ENCODE measurements at places on chromosomes 16 and 17.
A peak's percentile ranks its signal among the peaks of the same experiment; 100 is the strongest.

- H3K27me3 ChIP-seq = no peaks in the 10 kb centered on the region
- H3K27ac ChIP-seq = peak overlapping the region; percentile 47
Observed at GRCh38 chr17:1362964-1363363, 37.1 kb downstream of the YWHAE start.

DNA sequence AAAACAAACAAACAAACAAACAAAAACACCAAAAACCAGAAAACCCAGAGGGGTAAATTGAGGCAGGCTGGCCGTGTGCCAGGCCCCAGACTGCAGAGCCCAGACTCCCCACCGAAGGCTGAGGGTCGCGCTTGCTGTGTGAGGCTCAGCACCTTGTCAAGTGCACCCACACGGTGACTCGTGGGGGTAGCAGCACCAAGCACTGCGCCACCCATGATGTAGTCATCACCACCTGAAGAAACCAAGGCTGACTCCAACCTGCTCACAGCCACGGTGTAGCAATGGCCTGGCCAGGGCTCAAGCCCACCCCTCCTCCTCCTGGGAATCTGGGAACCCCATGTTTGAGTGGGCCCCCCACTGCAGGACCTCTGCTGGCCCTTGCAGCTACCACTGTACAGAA lies 11.9 kb downstream of the MCRIP1 start:
- peaks cover 3% of the 10 kb centered on the region for H3K4me1 ChIP-seq
- peaks cover 11% of the 10 kb centered on the region for H3K27me3 ChIP-seq
- no peaks in the 10 kb centered on the region for H3K36me3 ChIP-seq
- H3K4me3 ChIP-seq = no peak overlapping the region
- DNase-seq = no peak
- H3K27ac ChIP-seq = no peak overlapping the region

- no peaks in the 10 kb centered on the region for H3K27me3 ChIP-seq
- H3K4me1 ChIP-seq = no peaks in the 10 kb centered on the region
- H3K27ac ChIP-seq = no peak overlapping the region
- H3K36me3 ChIP-seq = no peaks in the 10 kb centered on the region
- no peak for DNase-seq
- H3K4me3 ChIP-seq = no peak overlapping the region
Observed at GRCh38 chr16:73023320-73023719, 24.6 kb downstream of the ZFHX3 start.

DNA sequence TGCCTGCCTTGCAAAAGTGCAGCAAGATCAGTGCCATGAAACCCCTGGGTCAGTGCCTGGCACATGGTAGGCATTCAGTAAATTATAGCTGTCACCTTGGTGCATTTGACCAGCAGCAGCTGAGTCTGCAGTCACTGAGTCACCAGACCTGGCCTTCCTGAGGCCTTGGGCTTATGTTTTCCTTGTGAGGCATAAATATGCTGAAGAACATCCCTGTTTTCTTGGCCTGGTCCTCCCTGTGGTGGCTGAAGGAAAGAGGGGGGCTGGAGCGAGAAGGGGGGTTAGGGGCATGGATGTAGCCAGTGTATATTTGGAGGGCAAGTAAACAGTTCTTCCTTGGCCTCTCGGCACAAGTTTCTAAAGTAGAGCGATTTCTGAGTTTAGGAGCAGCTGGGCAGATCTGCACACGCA lies 26.5 kb downstream of the EPN2 start:
- no peak overlapping the region for H3K27ac ChIP-seq
- DNase-seq = no peak
- H3K4me1 ChIP-seq = peaks cover 9% of the 10 kb centered on the region
- peaks cover 22% of the 10 kb centered on the region for H3K27me3 ChIP-seq

GRCh38 chr17:67639555-67639954 lies 78.2 kb upstream of the NOL11 start:
- H3K4me1 ChIP-seq = no peaks in the 10 kb centered on the region
- no peak for DNase-seq
- H3K27ac ChIP-seq = no peak overlapping the region

DNA sequence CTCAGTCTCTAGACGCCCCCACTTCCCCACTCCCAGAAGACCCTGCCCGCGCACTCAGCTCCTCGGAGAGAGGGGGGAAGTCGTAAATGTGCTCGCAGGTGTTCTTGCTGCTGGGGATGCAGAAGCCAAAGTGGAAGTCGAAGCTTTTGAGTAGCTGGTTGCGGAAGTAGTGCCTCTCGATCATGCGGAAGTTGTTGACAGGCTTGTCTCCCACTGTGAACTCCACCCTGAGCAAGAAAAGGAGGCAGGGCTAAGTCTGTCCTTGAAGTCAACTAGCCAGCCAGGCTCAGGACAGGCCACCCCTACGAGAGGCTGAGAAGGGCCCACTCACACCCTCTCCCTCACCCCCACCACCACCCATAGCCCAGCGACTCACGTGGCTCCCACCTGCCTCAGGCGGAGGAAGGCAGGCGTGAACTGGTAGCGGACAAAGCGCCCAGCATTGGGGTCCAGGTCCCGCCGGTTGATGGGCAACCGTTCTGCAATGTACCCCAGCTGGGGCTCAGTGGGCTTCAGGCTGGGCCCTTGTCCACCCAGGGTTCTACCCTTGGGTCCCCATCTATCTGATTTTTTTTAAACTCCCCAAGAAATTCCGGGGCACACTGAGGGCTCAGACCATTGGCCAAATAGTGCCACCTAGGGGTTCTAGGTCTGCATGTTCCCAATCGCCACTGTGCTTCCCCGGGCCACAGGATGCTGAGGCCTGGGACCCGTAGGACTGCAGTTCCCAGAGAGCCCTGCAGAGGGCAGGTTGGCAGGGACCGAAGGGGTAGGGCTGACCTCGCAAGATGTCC lies 4.6 kb downstream of the UNC119 start:
- peak; percentile 59 for DNase-seq
- peaks cover 42% of the 10 kb centered on the region for H3K4me1 ChIP-seq
- peak overlapping the region; percentile 27 for H3K4me3 ChIP-seq
- no peaks in the 10 kb centered on the region for H3K27me3 ChIP-seq

GRCh38 chr16:2472885-2473445 lies 1.9 kb downstream of the NTN3 start:
- H3K27me3 ChIP-seq = peaks cover 24% of the 10 kb centered on the region
- no peak for DNase-seq
- peaks cover 18% of the 10 kb centered on the region for H3K4me1 ChIP-seq
- H3K27ac ChIP-seq = no peak overlapping the region

- no peak overlapping the region for H3K27ac ChIP-seq
- peaks cover 6% of the 10 kb centered on the region for H3K4me1 ChIP-seq
- no peak for DNase-seq
- H3K4me3 ChIP-seq = no peak overlapping the region
- no peaks in the 10 kb centered on the region for H3K27me3 ChIP-seq
- peaks cover 28% of the 10 kb centered on the region for H3K36me3 ChIP-seq
Observed at GRCh38 chr16:17431968-17432625, 38.7 kb downstream of the XYLT1 start.

DNA sequence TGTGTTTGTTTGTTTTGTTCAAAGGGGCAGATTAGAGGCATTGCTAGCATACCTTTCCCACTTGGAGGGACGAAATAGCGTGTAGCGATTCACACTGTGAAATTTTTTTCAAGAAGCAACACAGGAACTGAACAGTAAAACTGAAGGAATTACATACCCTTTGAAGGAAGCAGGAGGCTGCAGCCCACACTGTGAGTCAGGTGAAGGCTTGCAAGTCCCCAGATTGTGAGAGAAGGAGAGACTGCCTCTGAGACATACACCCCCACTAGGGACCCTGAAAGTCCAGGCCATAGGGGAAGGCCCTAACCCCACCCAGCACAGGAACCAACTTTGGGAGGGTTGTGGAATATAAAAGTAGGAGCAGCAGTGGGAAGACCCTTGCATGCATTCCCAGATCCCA lies 69.6 kb upstream of the HS3ST3A1 start:
- no peaks in the 10 kb centered on the region for H3K4me1 ChIP-seq
- H3K36me3 ChIP-seq = no peaks in the 10 kb centered on the region
- no peak overlapping the region for H3K27ac ChIP-seq
- no peaks in the 10 kb centered on the region for H3K27me3 ChIP-seq
- no peak overlapping the region for H3K4me3 ChIP-seq

- H3K4me1 ChIP-seq = no peaks in the 10 kb centered on the region
- H3K36me3 ChIP-seq = no peaks in the 10 kb centered on the region
- DNase-seq = no peak
- no peaks in the 10 kb centered on the region for H3K27me3 ChIP-seq
- H3K27ac ChIP-seq = no peak overlapping the region
Observed at GRCh38 chr16:54817940-54818574, 112.6 kb upstream of the IRX5 start.

DNA sequence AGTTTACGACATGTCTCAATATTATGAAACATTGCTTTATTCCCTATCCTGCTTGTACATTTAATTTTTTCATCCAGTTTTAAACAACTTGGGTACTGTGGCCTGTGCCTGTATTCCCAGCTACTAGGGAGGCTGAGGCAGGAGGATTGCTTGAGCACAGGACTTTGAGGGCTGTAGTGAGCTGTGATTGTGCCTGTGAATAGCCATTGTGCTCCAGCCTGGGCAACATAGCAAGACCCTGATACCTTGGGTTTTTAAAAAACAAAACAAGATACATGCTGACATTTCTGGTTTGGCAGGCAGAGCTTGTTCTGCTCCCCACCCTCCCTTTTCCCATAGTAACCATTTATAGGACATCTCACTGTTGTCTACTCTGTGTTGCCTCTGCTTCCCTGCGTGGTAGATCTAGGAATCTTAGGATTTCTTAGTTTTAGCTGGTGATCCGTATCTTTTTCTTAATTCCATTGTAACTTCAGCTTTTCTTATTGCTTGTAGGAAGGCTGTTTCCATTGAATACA lies 35.6 kb downstream of the TENT4B start:
- H3K27ac ChIP-seq = no peak overlapping the region
- H3K27me3 ChIP-seq = no peaks in the 10 kb centered on the region
- peaks cover 7% of the 10 kb centered on the region for H3K4me1 ChIP-seq

DNA sequence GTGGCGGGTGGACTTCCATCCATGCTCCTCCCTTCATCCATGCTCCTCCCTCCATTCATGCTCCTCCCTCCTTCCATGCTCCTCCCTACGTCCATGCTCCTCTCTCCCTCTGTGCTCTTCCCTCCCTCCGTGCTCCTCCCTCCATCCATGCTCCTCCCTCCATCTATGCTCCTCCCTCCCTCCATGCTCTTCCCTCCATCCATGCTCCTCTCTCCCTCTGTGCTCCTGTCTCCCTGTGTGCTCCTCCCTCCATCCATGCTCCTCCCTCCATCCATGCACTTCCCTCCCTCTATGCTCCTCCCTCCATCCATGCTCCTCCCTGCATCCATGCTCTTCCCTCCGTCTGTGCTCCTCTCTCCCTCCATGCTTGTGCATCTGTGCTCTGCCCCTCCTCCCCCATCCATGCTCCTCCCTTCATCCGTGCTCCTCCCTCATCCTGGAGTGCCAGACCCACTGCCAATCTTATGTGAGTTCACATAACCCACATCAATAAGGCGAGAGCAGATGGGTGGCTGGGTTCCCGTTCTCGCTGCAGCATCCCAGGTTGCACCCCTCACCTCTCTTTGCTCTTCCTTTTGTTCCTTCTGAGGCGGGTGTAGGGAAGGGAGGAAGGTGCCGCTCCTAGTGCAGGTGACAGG lies 22.8 kb downstream of the KSR1 start:
- H3K27ac ChIP-seq = peak overlapping the region; percentile 1
- H3K4me1 ChIP-seq = peaks cover 72% of the 10 kb centered on the region
- no peaks in the 10 kb centered on the region for H3K27me3 ChIP-seq

DNA sequence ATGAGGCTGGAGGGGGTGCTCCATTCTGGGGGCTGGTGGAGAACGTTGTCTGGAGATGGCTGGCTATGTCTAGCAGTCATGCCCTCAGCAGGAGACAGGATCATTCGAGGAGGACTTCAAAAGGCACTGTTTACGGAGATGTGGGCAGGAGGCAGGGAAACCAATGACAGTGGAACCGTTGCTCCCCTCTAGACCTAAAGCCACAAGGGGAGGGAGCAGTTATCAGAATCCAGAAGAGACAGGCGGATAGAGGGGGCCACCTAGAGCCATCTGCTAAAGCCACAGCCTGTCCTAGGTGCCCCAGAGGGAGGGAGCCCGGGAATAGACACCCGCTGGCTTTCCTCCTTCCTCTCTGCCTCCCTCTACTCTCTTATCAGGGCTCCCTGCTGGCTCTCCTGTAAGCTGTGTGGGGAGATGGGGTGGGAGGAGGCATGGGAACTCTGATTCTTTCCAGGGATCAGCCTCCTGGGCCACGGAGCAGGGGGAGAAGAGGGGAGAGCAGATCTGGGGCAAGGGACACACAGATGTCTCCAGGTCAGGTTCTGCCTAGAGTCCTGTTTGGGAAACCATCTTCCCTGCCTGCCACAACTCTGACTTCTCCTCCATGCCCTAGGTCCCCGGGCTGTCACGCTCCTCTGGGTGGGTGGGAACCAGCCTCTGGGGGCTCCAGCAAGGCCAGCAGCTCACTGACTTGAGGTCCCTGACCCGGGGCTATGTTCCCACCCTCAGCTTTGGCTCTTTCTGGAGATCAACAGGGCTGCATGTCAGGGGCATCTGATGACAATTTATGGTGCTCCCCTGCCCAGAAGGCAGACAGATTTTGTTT lies 42.3 kb downstream of the IRX3 start:
- no peaks in the 10 kb centered on the region for H3K36me3 ChIP-seq
- H3K27ac ChIP-seq = no peak overlapping the region
- H3K27me3 ChIP-seq = no peaks in the 10 kb centered on the region
- no peak for DNase-seq
- no peak overlapping the region for H3K4me3 ChIP-seq

DNA sequence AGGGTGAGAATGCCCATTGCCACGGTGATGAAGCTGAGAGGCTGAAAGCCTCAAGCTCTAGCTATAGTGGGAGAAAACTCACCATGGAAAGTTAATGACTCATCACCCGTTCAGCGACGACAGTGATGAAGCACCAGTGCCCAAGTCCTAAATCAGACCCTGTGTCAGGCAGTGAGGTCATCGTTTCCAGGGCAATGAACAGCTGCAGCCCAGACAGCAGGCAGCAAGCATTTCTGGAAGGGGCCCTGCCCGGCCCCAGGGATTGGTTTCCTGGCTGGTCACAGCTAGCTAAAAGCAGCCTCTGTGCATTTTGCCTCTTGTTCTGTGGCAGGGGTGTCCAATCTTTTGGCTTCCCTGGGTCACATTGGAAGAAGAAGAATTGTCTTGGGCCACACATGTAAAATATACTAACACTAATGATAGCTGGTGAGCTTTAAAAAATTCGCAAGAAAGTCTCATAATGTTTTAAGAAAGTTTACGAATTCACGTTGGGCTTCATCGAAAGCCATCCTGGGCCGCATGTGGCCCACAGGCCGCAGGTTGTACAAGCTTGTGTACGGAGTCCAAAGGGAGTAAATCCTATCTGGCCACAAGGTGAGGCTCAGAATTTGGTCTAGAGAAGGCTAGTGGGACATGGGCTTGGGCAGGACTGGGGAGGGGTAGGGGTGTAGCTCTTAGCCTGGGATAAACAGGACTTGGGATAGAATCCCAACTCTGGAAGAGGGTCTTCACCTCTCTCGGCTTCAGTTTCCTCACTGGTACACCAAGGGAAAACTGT lies 40.6 kb downstream of the MIS12 start:
- H3K4me3 ChIP-seq = no peak overlapping the region
- no peaks in the 10 kb centered on the region for H3K27me3 ChIP-seq
- H3K4me1 ChIP-seq = peaks cover 14% of the 10 kb centered on the region
- DNase-seq = no peak

- peaks cover 4% of the 10 kb centered on the region for H3K36me3 ChIP-seq
- DNase-seq = no peak
- H3K4me1 ChIP-seq = peaks cover 9% of the 10 kb centered on the region
Observed at GRCh38 chr16:90020838-90021382, 1.7 kb upstream of the DBNDD1 start.

- no peaks in the 10 kb centered on the region for H3K27me3 ChIP-seq
- H3K4me1 ChIP-seq = peaks cover 9% of the 10 kb centered on the region
- H3K4me3 ChIP-seq = no peak overlapping the region
- H3K27ac ChIP-seq = peak overlapping the region; percentile 44
Observed at GRCh38 chr17:13346996-13347762, 254.6 kb downstream of the HS3ST3A1 start.

- peak; percentile 23 for DNase-seq
- H3K27me3 ChIP-seq = no peaks in the 10 kb centered on the region
- H3K27ac ChIP-seq = no peak overlapping the region
Observed at GRCh38 chr16:57764341-57765159, 29.0 kb downstream of the KATNB1 start.

Data from activated T-helper 2 cell treated with anti-CD3 and anti-CD28 coated beads, Interferon-gamma antibody, Interleukin-2, Interleukin-4, amounts not matched to agents 10 μg/mL and 5 μg/mL and 100 μg/mL, durations not matched to agents 14 hours and 24 hours and 36 hours (primary cell).